Brain microvascular endothelial cell (primary cell): ENCODE measurements at places on chromosomes 5 and 9.
A peak's percentile ranks its signal among the peaks of the same experiment; 100 is the strongest.

- DNase-seq, result no peak
Measured at GRCh38 chr9:112503170-112503569, 16.5 kb downstream of the KIAA1958 start.

DNA sequence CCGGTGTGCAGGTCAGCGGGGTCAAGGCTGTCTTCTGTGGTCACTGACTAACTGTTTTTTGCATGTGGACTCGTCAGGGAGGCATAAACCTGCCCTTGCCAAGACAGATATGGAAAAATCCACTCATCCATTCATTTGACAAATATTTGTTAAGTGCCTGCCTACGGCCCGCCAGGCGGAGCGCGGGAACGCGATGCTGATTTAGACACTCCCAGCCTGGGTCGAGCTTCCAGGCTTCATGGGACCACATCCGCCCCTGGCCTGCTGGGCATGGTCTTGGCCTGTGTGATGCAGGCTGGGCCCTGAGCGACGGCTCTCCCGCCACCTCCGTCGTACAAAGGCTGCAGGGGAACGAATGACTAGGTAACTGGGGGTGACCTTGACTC is 18.1 kb downstream of the MYMK start:
- peak; percentile 19 for DNase-seq

- DNase-seq, result no peak
Measured at GRCh38 chr5:80150731-80151130, 105.1 kb downstream of the SERINC5 start.

- DNase-seq, result no peak
Measured at GRCh38 chr9:73174330-73174980, 22.8 kb downstream of the ANXA1 start.

GRCh38 chr5:159001247-159001646 is 98.5 kb downstream of the EBF1 start:
- DNase-seq, result no peak

GRCh38 chr5:91022518-91022917 is 360.6 kb downstream of the ARRDC3 start:
- DNase-seq, result no peak

DNA sequence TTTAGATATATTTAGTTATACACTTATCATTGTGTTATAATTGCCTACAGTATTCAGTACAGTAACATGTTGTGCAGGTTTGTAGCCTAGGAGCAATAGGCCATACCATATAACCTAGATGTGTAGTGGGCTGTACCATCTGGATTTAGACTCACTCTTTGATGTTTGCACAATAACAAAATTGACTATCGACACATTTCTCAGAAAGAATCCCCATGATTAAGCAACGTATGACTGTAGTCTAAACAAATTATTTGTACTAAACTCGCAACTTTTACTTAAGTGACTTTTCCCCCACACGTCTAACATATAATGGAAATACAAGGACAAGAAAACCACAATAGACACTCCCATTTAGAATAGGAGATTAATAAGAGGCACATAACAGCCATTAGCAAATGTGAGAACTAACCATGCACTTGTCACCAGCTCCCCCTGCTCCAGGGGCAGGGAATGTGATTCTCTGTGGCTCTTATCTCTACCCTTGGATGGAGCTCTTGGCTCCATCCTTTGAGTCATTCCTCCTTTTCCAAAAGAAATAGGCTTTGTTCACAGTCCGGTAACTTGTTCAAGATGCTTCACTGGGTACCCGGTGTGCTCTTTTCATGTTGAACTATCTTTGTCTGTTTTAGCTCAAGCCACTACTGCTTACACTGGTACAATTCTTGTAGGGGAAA is 8.7 kb upstream of the B4GALT1 start:
- DNase-seq, result no peak

DNA sequence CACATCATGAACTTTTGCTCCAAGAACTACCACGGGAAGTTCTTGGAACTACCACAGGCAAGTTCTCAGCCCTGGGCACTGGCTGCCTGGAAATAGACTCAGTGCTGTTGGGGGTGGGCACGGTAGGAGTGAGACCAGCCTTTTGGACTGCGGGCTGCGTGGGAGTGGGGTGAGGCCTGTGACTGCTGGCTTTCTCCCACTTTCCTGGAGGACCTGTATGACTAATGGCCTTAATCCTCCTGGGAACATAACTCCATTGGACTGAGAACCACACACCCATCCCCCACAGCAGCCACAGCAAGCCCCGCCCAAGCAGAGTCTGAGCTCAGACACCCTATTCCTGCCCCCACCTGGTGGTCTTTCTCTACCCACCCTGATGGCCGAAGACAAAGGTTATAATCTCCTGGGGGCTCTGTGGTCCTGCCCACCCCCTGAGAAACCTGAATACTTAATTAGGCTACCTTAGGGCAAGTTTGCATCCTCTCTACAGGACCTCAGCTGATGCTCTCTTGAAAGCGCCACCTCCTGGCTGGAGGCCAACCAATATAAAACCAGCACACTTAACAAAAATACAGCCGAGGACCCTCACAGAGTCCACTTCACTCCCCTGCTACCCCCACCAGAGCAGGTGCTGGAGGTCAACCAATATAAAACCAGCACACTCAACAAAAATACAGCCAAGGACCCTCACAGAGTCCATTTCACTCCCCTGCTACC is 112.6 kb downstream of the CACNA1B start:
- no peak for DNase-seq

GRCh38 chr5:176959051-176959450 is 47.5 kb downstream of the UIMC1 start:
- DNase-seq, result no peak

GRCh38 chr5:159972538-159973362 is 36.2 kb upstream of the TTC1 start:
- no peak for DNase-seq

DNA sequence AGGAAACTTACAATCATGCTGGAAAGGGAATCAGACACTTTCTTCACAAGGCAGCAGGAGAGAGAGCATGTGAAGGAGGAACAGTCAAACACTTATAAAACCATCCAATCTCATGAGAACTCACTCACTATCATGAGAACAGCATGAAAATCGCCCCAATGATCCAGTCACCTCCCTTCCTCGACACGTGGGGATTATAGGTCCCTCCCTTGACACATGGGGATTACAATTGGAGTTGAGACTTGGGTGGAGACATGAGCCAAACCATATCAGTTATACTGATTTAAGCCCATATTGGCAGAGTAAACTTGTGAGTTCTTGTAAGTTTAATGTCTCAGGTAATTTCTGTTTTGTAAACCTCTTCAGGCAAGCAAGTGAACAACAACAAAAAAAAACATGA is 70.8 kb downstream of the ERAP1 start:
- no peak for DNase-seq

DNA sequence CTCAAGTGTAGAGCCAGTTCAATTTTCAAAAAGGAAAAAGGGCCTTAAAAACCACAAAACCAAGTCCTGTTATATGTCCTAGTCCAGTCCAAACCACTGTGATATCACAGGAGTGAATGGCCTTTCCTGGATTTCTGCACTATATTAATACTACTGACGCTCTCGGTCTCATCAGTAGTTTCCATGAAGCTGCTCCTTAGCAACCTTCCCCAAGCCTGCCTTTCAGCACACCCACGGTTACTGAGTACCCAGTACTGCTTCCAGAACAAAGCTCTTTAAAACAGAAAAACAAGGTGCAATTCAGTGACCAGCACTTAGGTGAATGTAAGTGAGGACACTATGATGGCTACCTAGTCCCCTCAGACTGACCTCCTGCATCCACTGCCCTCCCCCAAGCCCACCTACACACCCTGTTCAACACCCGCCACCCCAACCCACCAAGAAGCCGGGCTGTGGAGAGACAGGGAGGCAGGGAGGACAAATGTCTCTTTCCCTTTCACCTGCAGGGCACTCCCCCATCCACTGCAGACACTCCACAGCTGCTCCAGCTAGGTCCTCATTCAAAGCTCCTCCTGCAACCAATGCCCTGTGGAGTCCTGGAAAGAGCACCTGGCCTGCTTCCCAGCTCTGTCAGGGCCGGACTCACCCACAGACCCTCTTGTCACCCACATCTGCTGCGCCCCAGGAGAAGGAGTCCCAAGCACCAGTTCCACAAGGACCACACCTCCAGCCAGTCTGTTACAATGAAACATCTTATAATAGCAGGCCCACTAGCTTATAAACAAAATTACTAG is 25.9 kb downstream of the PSMB7 start:
- no peak for DNase-seq

DNA sequence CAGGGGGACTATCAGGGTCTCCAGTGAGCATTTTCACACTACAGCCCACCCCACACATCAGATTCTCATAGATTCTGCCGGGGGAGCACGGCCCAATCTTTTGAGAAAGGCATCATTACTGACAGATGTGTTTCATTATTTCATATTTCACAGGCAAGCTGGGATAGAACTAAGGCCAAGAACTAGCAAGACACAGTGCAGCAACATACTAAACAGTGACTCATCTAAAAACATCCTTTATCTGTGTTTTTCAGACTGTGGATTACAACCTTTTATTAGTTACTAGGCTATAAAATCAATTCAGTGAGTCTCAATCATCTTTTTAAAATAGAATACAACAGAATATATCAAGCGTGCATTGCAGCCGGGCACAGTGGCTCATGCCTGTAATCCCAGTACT is 59.8 kb downstream of the CPLANE1 start:
- DNase-seq, result no peak

DNA sequence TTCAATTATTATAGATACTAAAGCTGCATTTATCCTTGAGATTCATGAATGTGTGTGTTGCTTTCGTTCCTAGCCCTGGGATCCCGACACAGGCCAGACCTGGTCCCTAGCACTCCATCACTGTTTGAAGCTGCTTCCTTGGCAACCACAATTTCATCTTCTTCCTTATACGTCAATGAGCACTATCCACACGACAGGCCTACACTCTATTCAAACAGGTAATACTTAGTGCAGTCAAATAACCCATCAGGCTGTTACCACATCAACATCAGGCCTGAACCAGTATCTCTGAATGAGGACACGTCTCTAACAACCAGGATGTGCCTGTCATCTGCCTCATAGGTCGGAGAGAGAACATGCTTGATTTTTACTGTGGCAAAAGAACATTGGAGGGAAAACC is 73.3 kb downstream of the PRKACG start:
- DNase-seq, result no peak

GRCh38 chr9:88321764-88322163 is 66.5 kb upstream of the SPIN1 start:
- no peak for DNase-seq

GRCh38 chr9:114117996-114118830 is 19.1 kb upstream of the KIF12 start:
- DNase-seq, result no peak

DNA sequence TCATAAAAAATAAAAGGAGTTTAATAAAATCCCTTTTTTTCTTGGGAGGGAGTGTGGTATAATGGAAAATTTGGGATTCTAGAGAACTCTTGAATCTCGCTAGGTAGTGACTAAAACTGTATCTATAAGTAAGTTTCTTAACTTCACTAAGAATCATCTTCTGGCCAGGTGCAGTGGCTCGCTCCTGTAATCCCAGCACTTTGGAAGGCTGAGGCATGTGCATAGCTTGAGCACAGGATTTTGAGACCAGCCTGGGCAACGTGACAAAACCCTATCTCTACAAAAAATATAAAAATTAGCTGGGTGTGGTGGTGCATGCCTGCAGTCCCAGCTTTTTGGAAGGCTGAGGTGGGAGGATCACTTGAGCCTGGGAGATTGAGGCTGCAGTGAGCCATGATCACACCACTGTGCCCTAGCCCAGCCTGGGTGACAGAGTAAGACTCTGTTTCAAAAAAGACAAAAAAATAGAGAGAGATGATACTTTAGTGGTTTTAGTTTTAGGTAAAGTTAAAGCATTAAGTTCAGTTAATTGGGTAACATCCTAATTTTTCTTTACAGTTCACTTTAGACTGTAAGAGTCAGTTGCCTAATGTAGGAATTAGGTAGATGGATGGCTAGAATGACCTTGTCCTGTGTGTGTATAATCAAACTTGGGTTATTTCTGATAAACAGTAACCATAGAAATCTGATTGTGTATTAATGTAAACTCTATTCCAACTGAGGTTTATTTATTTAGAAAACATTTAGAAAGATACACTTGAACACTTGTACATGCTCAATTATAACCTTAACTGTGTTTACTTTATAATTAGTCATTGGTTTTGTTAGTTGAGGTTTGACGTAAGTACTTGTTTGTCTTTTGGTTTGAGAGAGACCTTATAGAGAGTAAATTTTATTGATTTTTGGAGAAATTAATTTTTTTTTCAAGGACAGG is 17.8 kb downstream of the UNC13B start:
- DNase-seq, result no peak

DNA sequence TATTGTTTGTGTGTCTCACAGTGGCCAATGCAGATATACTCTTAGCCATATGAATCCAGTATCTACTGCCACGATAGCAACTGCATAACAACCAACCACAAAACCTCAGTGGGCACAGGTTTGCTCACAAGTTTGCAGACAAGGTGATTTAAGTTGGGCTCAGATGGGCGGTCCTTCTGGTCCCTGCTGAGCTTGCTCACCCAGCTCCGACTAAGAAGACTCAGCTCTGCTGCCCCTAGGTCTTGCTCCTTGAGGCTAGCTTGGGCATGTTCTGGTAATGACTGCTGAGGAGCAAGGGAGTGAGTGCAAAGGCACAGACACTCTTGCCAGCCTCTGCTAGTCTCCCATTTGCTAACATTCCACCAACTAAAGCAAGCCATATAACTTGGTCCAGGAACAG is 52.6 kb downstream of the MTX3 start:
- no peak for DNase-seq

DNA sequence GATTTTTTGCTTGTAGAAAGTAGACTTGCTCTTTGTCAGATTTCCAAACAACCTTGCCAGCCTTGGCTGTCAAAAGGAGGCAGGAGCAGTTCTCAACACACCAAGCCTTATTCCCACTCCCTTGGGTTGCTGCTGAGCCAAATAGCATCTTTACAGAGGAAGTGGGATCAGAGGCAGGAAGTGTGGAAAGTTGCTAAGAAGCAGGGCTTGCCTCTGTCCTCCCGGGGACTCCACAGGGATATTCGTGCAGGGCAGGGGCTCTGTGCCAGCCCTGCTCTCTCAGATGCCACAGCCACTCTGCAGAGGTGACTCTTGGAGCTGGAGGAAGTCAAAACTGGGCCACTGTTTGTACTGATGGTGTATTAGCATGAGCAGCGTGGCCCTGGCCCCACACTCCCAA is 24.3 kb downstream of the PTPDC1 start:
- no peak for DNase-seq

DNA sequence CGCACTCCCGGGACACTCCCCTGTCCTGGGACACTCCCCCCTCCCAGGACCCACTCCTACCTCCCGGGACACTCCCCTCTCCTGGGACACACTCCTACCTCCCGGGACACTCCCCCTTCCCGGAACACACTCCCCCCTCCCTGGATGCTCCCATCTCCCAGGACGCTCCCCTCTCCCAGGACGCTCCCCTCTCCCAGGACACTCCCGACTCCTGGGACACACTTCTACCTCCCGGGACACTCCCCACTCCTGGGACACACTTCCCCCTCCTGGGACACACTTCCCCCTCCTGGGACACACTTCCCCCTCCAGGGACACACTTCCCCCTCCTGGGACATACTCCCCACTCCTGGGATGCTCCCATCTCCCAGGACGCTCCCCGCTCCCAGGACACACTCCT is 95.6 kb downstream of the RXRA start:
- no peak for DNase-seq

DNA sequence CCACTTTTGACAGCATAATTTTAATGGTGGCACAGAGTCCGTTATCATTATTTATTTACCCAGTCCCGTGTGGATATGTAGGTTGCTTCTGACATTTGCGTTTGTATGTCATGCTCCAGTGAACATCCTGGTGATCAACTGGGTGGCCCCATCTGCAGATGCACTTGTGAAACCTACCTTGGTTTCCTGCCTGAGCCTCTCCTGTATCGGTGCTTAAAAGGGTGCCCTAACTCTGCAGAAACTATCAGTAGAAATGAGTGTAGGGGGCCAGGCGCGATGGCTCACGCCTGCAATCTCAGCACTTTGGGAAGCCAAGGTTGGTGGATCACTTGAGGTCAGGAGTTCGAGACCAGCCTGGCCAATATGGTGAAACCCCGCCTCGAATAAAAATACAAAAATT is 92.1 kb upstream of the IER5L start:
- no peak for DNase-seq
